ENCODE measurements at places on chromosomes 2 and 18.

DNA sequence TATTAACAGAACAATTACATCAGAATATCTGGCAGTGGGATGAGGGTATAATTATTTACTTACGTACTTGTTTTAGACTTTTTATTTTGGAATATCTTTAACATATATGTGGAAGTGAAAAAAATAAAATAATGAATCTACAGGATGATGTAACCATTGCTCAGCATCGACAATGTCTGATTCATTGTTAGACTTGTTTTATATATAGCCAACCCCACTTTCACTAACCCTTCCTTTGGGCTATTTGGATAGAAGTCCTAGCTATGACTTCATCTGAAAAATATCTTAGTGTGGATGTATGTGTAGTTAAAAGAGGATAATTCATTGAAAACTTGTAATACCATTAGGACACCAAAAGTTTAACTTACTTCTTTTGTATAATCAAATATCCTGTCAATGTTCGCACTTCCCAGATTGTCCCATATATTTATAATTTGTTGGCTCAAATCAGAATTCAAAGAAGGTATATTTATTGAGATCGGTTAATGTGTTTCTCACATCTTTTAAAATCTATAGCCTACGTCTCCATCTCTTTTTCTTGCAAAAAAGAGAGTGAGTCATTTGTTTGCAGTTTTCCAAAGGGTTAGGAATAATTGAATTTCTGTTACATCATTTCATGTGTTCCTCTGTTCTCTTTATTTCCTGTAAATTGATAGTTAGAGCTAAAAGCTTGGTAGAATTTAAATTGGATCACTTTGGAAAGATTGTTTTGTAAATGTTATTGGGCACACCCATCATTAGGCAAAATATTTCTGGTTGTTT is 506.1 kb upstream of the FAM98A start:
- no peak for DNase-seq

- DNase-seq: no peak
Measured at GRCh38 chr2:69535817-69536241, 98.6 kb upstream of the NFU1 start.

DNA sequence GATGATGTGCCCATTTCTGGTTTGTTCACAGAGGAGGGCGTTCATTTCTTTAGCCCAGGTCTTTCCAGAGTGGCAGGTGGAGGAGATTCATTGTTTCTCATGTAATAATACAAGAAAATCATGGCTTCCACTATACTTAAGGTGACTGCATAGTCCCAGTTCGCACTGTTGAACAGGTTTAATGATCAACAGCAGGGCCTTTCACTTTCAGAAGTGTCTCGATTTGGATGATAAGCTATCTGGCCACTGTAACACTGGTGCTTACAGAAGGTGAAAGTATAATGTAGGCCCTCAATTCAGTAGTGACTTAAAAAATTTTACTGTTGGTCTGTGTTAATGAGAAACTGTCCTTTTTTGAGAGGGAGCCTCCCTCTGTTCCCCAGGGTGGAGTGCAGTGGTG is 1.4 kb downstream of the RMC1 start:
- DNase-seq: no peak

DNA sequence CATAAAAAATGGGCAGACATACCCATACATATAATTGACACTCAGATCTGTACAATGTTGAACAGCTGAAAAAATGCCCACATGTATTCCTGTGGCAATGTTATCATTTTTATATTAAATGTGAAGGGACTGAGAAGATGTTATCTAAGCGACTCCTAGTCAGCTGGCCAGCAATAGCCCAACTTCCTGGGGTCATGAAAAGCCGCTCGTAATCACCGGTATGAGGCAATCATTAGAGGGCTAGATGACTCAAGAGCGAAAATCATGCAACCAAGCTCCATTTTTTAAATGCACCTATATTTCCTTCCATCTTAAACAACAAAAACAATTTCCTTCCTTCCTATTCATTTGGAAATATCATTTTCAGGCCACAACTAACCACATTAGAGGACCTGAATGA is 274.6 kb upstream of the CCDC68 start:
- no peak for DNase-seq

DNA sequence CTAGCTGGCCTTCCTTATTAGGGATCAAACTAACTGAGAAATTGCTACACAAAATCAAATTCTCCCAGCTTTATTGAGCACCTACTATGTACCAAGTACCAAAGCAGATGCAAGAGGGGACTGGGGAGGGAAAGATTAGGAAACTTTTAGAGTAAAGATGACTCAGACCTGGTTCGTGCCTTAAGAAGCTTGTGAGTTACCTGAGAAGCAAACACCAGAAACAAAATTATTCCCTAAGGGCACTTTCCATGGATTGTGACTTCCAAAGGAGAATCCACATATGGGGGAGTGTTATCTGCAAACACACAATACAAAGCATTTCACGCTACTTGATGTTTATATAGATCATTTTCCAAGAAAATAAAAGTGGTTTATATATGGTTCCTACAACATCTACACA is 326.9 kb upstream of the HNRNPA3 start:
- no peak for DNase-seq

- no peak for DNase-seq
Measured at GRCh38 chr2:122652670-122653069, 897.2 kb downstream of the TSN start.

DNA sequence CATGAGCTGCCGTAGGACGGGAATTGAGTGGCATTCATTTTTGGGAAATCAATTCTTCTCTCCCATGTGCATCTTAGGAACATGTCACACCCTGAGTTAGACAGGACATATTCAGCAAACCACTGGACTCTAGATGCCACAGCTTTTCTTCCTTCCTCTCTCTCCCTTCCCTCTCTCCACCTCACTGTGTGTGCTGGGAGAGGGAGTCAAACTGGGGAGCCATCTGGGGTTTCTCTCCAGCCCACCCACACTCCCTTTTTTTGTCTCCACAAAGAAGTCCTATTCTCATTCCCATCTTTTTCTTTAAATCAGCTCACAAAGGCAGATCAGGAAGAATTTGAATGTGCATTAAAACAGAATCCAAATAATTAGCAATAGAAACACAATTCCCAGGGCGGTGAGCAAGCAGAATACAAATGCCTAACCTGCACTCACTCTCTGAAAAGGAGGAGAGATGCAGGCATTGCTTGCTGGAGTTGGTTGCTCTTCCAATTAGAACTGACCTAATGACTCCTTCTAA is 15.4 kb downstream of the CD28 start:
- no peak for DNase-seq

GRCh38 chr18:34196256-34196655 is 28.5 kb downstream of the NOL4 start:
- no peak for DNase-seq

DNA sequence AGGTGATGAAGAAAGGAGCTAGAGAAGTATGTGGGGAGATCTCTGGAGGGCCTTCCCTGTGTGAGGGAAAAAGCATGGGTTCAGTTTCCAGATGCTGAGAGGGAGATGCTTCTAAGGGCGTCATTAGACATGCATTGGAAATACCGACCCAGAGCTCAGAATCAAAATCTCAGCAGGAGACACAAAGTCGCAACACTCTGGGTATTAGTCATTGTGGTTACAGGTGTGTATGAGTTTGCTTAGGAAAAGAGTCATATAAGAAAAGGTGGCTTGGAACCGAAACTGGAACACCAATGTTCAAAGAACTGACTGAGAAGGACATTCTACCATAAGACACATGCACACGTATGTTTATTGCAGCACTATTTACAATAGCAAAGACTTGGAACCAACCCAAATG is 477.1 kb downstream of the FBXO15 start:
- no peak for DNase-seq

DNA sequence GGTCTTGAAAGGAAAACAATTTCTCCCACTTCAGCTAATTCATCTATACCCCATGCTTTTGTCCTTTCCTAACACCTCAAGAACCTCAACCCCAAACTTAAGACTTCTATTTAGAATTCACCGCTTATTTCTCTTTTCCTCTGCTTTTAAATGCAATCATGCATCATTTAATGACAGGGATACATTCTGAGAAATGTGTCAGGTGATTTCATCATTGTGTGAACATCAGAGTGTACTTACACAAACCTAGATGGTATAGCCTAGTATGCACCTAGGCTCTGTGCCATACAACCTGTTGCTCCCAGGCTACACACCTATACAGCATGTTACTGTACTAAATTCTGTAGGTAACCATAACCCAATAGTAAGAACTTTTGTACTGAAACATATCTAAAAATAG is 22.9 kb downstream of the ARL5A start:
- no peak for DNase-seq

GRCh38 chr2:32701806-32702205 is 74.0 kb downstream of the TTC27 start:
- DNase-seq: no peak

DNA sequence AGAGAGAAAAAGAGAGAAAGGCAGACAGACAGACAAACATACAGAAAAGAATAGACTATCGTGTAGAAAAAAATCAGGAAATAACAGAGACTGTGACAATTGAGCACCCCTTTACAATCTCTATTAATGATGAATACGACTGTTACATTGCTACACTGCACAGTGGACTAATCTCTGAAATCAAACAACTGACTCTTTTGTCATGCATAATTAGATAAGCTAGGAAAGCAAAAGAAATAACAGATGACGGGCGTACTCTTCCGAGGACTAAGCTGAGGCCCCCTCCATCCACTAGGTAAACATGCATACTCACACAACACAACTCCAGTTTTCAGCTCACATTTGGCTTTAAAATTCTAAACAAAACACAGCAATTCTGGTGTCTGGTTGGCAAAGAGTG is 267.0 kb downstream of the NOL4 start:
- no peak for DNase-seq

DNA sequence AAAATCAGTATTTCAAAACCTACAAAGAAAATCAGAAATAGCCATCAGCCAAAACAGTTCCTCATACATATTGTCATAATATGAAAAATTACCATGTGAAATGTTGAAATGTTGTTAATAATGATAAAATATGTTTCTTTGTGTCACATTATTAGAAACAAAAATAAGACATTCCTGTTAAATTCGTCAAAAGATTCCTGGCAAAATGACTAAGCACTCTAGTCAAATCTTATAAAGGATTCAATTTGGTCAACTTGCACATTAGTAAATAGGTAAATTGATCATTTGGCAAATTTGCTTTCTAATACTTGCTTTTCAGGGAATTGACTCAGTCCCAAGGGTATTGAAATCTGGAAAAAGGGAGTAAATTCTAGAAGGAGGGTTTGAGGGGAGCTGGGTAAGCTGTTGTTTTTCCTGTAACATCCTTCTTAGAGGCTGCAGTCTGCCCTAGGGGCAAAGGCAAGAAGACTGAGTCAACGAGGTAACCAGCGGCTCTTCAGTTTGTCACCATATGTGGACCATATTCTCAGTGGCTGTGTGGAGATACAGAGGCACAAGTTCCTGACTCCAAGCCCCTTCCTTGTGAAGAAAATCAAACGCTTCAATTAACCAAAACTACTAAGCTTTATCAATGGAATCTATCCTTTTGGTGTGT is 482.3 kb downstream of the TNS1 start:
- DNase-seq: no peak

GRCh38 chr2:188158337-188159100 is 133.2 kb upstream of the GULP1 start:
- no peak for DNase-seq

- DNase-seq: no peak
Measured at GRCh38 chr2:40488101-40488601, 36.3 kb upstream of the SLC8A1 start.

DNA sequence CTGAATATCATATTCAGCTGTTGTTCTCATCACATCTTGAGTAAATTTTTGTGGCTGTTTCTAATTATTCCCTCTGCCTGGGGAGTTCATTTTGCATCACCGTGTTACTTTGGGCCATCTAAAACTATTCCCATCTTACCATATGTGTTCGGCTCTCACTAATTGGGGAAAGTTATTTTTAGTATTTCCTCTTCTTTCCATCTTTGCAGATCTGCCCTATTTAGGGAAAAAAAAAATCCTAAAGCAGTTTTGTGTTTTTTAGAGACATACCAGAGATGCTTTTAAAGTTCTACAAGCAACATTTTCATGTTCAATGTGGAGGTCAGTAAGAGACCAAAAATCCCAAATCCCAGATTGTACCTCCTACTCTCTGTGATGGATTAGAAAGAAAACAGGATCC is 111.3 kb upstream of the NDUFV2 start:
- no peak for DNase-seq

GRCh38 chr18:76923485-76924085 is 101.2 kb downstream of the ZNF236 start:
- no peak for DNase-seq

DNA sequence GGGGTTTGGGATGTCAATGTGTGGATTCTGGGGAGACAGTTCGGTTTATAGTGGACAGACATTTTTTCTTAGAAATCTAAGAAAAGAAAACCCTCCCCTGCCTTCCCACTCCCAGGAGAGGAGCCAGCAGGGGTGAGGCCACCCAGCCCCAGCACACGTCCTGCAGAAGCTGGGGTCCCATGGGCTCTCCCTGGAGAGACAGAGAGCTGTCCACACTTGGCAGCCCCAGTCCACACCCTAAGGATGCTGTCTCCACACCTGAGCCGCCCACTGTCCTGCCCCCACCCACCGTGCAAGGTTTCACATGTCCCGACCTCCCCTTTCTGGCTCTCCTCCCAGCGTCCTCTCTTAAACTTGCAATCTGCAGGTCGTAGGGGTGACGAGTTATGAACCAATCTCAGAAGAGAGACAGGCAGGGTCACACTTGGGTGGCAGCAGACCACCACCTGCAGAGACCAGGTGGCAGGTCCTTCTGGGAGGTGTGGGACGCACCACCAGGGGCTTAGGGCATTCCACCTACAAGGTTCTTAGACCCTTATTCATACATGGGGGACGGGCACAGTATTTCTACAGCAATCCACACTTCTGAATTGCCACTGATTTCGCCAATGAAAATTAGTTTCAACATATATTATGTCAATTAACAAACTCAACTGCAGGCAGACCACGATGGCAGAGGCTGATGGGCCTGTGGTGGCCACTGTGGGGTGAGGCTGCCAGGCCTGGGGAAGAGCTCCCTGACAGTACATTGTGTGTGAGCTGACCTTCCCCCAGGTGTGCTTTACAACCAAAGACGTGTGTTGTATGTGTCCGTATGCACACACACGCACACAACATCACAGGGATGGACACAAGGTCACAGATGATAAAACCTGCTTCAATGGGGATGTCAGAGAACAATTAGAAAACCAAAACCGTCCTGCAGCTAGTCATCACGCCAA is 158.5 kb downstream of the TPO start:
- DNase-seq: no peak

DNA sequence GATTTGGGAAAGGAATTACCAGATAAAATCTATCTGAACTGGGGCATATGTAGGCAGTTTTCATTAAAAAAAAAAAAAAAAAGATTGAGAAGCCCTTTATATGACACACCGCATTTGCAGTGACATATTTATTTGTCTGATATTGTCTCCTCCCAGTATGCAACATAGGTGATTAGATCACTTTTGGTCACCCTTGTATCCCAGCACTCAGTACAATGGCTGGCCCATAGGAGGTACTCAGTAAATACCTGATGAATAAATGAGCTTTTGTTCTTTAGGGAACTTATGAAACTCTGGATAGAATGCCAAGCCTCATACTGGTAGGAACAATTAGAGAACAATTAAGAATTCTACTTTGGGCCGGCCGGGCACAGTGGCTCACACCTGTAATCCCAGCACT is 22.8 kb upstream of the E2F6 start:
- no peak for DNase-seq
